ENCODE measurements at places on chromosomes 16 and 17.

DNA sequence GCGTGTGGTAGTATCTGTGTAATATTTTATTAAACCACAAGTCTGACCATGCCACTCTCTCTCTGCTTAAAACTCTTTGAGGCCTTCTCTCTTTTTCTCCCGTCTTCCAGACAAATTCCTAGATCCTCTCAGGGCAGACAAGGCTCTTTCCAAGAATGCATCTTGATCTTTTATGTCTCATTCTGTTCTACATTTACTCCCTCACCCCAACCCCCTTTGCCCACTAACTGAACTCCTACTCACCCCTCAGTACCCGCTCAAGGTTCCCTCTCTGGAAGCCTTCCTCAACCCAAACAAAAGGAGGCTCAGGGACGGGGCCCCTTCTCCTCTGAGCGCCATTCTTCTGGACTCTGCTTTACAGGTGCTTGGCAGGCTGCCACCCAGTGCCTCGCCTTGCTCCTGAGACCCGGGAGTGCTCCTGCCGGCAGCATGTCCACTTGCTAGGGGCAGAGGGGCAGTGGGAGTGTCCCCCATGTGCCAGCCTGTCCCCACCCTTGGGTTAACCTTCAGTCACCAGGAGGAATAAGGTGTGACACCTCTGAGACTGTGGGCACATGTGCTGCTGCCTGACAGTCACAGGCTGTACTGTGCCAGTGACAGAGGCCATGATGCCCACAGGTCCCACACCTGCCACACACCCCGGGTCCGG is 9.2 kb downstream of the SLC13A2 start:
- DNase-seq, result no peak

DNA sequence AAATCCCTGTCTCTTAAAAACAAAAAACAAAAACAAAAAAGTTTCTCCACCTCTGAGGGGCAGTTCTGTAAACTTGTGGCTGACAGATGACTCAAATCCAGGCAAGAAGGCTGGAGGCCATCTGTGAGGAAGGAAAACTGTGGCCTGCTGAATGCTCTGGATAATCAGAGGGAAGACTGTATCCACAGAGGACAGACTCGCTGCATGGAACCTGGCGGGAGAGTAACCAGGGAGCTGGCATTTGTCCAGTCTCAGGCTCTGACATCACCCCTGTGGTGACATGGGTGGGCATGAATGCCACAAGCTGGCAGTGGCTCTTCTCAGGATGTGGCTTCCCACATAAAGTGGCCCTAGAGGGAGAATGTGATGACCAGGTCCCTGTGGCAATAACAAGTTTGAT is 2.8 kb upstream of the KSR1 start:
- no peak for DNase-seq

GRCh38 chr17:5700745-5701144 is 116.4 kb upstream of the NLRP1 start:
- DNase-seq, result no peak

DNA sequence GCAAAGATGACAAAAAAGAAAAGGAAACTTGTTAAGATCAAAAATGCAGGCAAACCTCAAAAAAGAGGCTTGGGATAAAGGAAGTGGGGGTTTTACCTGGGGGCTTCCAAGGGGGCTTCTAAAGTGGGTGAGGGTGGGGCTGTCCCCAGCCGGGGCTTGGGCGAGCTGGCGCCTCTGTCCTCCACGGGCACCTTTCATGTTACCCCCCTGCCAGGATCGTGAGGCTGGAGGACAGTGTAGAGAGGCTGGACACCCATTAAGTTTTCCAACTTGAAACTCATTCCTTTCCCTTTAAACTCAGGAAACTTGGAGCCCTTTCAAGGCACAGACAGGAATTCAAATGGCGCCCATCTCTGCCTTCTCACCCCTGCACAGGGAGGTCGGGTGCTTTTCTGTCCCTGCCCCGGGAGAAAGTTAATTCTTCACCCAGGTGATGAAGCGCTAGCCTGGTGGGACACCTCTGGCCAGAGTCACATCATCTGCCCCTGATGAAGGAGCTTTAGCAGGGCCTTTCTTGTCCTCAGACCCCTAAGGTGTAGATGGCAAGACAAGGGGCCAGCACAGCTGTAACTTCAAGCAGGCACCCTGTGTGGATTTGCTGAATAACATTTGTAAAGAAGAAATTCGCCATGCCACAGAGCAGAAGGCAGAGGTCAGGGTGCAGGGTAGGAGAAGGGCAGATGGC is 87.3 kb downstream of the C16orf78 start:
- no peak for DNase-seq

GRCh38 chr16:24054741-24055491 is 201.2 kb upstream of the CACNG3 start:
- DNase-seq, result no peak

DNA sequence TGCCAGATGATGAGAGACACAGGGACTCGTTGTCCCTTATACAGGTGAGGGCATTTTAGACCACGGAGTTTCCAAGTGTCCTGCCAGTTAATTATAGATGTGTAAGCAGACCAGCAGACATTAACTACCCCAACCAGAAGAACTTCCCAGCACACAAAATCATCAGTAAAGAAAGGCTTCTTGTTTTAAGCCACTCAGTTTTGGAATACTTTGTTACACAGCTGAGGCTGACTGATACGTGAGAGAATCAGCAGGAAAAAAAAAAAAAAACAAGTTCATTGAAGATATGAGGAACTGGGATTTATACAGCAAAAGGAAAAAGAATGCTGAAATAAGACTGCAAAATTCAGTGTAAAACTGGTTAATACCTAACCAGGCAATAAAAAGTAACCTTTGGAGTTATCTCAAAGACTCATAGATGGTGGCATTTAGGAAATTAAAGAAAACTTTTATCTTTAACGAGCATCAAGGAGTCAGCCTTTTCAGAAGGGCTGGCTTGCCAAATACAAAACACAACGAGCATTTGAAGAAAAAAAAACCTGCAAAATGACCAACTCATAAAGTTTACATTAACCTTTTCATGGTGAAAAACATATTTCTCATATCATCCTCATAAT is 28.1 kb downstream of the TMEM238L start:
- no peak for DNase-seq

DNA sequence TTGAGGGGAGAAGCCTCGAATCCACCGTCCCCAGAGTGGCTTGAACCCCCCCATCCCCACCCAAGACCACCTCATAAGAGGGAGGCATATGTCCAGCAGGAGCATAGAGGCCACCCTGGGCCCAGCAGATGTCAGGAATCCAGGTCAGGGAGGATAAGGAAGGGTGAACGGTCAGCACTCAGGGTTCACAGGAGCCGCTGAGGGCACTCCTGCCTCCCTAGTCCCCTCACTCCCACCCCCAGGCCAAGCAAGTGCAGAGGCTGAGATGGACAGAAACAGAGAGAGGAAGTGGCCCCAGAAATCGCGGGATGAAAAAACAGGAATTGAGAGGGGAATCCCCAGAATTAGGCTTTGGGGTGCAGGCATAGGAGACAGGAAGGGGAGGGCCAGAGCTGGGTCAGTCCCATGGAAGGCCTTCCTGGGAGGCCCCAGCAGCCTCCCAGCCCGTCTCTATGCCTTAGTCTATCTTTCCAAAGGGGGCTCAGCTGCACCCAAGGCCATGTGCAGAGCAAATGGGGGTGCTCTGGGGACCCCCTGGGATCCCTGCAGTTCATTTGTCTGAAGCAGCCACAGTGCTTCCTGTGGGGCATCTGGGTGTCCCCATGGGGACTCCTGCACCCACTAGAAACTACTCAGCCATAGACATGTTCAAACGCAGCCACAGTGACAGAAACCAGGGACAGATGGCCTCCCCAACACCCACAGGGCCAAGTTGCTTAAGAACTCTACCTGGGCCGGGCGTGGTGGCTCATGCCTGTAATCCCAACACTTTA is 1.7 kb downstream of the CMTM3 start:
- no peak for DNase-seq

DNA sequence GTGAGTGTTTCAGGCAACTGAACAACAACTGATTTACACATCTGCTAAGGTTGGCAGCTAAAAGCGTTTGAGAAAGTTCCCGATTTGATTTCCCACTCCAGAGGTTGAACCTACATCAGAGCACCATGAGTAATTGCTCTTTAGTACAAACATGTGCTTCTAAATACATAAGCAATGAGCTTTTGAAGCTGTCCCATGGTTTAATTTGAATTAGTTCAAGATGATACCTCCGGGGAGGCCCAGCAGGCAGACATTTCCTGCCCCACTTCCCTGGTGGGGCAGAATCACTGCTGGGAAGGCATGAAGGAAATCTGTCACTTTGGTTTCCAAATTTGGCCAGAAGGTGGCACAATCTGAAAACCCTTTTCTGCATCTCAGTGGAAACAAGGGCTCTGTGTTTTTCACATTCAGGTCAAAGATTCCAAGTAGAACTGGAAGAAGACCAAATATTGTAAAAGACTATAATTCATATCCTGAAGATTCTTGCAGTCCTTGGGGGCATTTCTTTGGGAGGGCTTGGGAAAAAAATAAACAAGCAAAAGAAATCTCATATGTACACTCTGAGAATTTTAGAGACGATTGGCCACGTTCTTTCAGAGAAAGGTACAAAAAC is 176.2 kb upstream of the FAM20A start:
- no peak for DNase-seq

- peak; percentile 87 for DNase-seq
Measured at GRCh38 chr17:4945176-4945943, 3.0 kb downstream of the PFN1 start.

GRCh38 chr16:17237350-17237944 is 233.3 kb downstream of the XYLT1 start:
- no peak for DNase-seq

DNA sequence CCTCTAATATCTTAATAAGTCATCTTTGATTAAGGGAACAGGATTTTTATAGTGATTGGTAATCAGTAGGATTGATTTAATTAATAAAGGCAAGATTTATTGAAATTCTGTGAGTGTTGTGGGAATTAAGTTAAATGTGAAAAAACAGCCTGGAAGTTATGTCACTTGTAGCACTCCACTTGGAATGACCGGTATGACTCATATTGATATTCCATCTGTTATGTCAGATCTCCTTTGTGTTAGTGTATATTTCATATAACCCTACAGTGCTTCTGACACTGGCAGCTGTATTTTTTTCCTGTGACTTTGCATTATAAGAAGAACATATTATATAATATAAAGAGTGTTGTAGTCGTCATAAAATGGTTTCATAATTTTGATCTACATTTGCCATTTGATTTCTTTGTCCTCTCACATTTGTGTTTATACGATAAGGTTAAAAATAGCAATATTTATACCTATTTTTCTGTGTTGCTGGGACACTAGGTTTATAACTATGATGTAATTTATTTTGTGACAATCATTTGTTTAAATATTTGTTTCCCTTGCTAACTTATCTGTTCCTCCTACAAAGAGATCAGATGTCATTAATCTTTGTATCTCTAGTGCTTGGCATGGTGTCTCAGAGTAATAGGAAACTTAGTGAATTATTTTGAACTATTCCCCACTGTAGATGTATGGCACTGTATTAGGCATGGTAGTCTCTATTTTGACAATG is 249.0 kb downstream of the BCAS3 start:
- DNase-seq, result no peak

DNA sequence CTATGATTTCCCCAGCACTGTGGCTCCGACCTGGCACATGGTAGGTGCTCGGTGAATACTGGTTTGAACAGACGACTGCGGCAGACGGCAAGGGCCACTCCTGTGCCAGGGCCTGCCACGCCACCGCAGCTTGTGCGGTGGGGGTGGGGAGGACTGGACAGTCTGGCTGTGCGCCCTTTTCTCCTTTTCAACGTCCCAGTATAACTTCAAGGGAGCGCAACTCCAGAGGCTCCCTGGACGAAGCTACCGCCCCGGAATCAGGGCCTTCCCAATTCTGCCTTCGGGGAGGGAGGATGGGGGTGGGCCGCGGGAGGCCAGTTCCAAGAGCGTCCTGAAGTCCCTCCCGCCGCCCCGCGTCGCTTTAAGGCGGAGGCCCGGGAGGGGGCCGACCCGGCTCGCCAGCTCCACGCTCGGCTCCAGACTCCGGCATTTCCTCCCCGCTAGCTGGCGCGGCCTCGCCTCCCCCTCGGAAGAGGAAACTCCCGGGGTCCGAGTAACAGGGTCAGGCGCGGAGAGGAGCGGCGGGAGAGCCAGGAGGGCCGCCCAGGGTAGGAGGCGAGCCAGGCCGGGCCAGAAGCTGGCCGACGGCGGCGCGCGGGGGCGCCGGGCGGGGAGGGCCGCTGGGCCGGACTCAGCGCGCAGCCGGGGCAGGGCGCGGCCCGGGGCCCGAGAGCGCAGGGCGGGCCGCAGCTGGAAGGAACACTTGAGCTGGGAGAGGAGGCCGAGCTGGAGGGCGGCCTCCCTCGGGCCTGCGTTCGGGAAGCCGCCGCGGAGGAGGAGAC is at the start of gene ITPRIPL2:
ITPRIPL2 (plus strand) TSS at position 388 of the 782 bp plus-strand sequence. CDS start 498 bp downstream, outside the sequence.
- DNase-seq, result no peak

DNA sequence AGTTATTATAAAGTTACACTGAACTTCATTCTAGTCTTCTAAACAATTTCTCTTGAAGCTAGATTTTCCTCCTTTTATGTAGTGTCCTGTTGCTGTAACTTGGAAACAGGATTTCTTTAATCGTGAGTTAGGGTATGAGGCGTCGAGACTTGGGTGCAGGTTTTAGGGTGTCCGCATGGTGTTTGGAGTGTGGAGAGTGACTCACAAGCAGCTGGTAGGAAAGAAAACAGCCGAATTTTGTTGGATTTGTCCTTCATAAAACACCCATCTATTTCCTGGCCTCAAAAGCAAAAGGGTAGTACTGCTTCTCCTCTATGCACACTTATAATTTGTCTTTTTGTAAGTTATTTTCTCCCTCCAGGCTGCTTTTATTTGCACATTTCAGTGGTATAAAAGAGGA is 1.6 kb downstream of the RPTOR start:
- DNase-seq, result no peak

DNA sequence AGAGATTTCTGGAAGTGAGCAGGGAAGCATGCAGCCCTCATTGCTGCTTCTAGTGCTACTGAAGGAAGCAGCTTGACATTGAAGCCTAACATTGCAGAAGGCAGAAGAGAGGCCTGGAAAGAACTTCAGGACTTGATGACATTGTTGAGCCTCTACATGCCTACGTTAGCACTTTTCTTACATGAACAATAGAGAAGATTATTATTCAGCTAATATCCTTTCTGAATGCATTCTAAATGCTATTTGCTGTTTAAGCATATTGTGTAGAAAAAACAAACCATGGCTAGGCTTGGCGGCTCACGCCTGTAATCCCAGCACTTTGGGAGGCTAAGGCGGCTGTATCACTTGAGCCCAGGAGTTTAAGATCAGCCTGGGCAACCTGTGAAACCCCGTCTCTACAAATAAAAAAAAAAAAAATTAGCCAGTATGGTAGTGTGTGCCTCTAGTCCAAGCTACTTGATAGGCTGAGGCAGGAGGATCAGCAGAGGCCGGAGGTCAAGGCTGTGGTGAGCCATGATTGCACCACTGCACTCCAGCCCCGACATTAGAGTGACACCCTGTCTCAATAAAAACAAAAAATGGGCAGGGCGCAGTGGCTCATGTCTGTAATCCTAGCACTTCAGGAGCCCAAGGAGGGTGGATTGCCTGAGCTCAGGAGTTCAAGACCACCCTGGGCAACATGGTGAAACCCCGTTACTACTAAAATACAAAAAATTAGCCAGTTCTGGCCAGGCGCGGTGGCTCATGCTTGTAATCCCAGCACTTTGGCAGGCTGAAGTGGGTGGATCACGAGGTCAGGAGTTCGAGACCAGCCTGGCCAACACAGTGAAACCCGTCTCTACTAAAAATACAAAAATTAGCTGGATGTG is 2.2 kb upstream of the AURKB start:
- DNase-seq, result no peak

GRCh38 chr17:69625474-69625873 is 211.0 kb downstream of the MAP2K6 start:
- no peak for DNase-seq

Data from activated CD8-positive, alpha-beta memory T cell treated with anti-CD3 and anti-CD28 coated beads, Interleukin-2, amount 50 U/mL, for 4 hours (primary cell).